Large intestine (tissue), 12 donors: ENCODE measurements at places on chromosomes 1 and 21. TPM values are rescaled to one million over a fixed set of nuclear protein-coding genes. Genes with fewer than 3 reads are reported as not detected.

TEX38 gene
- 0.09 TPM for polyA plus RNA-seq

VSIG8 gene
- 0.06 TPM for polyA plus RNA-seq

LCE3D gene
- not detected for polyA plus RNA-seq

TMPRSS3 gene
- 5.6 TPM for polyA plus RNA-seq

TCHHL1 gene
- not detected for polyA plus RNA-seq
